ENCODE measurements at places on chromosomes 3 and 15.

GRCh38 chr3:170594528-170594927 is 8.7 kb upstream of the SLC7A14 start:
- DNase-seq: no peak

DNA sequence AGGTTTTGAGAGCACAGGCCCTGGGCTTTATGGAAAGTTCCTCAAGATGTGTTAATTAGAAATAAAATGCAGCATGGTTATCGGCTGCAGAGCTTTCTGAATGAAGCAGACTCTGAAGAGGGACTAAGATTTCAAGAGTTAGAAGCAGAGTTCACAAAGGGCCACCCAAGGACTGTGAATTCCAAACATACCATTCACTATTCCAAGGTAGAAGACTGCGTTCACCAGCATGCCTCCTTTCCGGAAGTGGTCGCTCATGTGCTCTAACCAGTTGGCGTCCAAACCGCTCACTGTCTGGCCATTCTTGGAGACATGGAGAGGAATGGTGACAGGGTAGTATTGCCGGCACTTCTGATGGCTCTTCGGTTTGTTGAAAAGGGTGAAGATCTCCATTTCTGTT is 104.9 kb downstream of the OXNAD1 start:
- DNase-seq: no peak

DNA sequence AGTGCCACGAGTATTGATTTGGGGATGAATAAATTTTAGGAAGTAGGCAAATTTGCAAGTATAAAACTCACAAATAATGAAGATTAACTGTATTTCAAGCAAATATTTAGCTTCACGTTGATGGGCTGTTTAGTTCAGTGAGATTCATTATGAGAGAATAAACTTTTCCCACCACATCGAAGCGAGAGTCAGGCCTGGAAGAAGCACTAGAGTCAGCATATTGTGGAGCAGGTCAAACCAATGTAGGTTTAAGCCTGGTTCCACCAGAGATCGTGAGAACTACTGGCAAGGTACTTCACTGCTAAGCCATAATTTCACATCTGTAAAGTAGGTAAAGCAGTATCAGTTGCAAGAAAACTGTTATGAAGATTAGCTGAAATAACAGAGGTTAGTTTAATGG is 22.3 kb downstream of the WDR49 start:
- DNase-seq: no peak

DNA sequence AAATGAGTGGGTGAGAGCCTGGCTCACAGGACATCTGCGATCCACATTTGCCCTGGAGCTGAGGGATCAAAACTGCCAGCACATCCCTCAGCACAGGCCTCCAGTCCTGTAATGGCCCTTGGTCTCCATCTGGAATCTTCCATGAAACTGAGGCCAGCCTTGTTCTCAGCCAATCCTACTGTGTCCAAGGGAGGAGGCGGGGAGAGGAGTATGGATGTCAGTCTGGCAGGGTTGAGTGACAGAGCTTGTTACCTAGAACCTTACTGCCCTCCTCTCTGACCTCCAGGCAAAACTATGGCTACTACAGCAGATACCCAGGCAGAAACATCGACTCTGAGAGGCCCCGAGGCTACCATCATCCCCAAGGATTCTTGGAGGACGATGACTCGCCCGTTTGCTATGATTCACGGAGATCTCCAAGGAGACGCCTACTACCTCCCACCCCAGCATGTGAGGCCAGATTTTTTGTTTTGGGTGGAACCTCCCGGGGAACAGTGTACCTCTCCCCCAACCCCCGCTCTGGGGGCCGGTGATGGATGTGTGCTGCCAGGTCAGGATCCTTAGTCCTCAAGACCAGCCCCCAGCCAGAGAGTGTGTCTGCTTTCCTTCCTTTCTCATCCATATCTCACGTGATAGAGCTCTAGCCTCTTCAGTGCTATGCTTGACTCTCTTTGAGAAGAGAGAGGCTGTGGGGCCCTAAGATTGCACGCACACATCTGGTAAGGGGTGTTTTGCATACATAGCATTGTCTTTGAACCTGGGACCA is 41.3 kb downstream of the CHDH start:
- no peak for DNase-seq

- DNase-seq: no peak
Observed at GRCh38 chr3:67635257-67635656, 19.2 kb downstream of the SUCLG2 start.

DNA sequence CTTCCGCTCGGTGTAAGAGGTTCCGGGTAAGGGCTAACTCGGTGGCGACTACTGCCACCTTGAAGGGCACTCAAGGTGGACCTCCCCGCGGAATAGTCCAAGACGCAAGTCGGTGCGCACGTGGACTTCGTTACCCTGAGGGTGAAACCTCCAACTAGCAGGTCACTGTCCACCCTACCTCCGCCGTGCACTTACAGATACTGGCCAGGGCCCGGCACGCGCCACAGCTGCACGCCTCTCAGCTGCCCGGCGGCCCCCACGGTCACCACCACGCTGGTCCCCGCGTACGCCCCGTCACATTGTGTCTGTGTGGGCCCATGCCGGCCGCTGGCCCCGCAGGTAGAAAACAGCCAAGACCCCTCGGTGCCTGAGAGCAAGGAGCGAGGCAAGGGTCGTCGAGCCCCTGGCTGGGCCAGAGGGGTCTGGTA is 1.1 kb downstream of the LTK start:
- DNase-seq: no peak

DNA sequence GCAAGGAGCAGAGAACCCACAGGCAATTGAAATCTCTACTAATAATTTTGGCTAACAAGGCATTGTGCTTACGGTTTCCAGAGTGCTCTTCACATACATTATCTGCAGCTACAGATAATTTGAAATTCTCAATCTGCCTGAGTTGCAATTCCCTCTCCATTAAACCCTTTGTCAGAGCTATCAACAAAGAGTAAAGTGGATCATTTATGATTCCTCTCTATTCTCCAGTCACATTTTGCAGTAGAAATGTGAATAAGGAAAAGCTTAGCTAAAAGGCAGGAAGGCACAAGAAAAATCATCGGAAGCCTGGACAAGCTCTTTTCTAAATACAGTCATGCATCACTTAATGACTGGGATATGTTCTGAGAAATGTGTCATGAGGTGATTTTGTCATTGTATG is 49.6 kb downstream of the FAM98B start:
- no peak for DNase-seq

DNA sequence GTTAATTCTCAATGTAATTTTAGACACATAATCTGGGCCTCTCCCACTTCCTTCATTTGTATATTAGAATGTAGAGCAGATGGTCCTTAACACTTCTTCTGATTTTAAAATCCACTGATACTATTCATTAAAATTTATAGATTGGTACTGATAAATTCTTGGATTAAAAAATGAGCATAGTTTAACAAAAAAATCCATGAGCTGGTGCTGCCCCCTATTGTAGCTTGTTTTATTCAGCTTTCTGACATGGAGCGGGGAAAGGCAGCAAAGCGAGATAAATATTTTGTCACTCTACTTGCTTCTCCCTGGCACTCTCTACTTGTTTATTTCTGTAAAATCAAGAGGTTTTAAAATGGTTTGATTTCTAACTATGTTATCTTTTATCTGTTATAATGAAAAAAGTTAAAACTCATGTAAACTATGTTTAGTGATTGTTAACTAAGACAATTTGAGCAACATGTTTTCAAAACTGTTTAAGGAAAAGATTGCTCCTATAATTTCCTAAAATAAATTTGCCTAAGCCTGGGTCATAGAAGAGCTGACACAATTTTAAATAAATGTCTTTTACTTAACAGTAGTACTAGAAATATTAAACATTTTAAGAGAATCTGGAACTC is 26.5 kb upstream of the PLOD2 start:
- no peak for DNase-seq

DNA sequence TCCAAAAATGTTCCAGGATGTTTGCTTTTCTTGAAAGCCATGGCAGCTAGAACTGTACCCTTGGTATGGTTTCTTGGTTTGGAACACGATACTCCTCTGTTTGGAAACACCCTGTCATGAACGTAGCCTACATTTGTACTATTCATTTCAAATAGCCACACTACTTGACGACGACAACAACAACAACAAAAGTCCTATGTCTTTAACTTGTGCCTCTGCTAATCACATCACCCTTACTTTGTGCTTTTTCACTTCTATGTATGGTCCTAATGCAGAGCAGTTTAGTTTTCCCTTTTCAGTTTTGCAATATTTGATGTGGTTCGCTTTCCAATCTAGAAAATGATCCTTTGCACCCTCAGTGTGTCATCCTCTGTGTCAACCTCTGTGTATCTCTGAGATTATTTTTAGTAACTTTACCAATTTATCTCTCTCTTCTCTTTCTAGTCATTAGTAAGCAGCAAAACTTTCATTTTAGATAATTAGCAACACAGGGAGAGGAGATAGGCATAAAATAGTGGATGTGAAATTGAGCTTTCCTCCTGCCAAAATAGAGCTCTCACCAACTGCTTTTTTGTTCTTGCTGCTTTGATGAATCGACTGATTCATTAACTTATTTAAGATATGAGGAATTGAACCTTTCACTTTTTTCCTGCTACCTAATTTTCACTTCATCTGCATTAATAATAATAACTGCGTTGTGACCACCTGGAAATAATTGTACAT is 44.1 kb upstream of the TP63 start:
- DNase-seq: no peak

DNA sequence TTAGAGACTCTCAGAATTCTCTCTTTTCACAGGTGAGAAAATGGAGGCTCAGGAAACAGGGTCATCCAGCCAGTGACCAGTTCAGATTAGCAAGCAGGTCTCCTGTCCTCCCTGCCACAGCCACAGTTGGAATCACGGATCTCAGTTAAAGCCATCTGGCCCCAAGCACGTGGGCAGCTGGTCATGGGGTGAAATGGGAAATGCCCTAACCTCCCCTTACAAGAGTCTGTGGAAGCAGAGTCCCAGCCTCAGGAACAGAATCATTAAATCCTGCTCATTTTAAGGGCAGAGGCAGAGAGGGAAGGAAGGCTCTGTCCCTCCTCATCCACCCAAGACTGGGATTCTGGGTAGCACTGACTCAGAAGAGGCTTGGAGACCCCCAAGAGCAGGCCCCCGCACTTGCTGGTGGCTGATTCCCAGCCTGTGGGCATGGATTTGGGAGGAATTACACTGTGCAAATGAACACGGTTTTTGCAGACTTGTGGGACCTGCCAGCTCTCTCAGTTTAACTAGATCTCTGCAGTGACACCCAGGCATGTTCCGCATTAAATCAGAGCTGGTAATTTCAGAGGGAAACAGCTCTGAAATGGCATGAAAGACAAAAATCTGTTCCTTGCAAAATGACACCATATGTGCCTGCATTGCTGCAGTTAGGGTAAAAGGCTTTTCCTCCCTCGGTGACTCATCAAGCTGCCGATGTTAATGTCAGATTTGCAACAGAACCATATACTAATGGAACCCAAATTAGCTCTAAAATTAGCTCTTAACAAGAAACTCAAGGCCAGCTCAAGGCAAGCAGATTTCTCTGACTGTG is 89.0 kb downstream of the BDH1 start:
- DNase-seq: no peak

DNA sequence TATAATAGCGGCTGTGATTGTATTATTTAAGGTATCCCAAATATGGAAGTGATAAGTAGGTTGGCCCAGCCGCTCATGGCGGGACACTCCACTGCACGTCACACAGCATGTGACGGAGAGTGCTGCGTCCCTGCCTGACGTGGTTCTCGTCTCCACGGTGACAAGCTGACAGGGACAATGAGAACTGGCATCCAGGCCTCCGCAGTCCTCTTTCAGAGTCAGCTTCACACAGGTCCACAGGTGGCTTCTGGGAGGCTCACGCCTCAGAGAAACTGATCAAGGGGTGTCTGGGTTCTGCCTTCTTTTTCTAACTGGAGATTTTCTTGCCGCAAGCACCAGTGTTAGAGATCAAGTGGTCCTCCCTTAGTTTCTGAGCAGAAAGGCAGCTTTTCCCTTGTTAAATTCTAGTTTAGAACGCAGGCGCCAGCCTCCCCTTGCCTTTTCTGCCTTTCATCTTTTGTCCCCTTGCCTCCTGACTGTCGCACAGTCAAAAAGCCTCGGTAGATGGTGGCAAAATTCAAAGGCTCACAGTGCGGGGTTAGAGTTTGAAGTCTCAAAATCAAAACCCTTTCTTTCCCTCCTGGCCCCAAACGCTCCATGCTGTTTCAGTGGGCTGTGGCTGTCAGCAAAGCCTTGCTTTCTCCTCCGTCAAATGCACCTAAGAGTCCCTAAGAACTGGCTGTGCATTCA is 120.9 kb downstream of the ATP10A start:
- no peak for DNase-seq

GRCh38 chr15:35723120-35723847 is 177.3 kb upstream of the DPH6 start:
- DNase-seq: no peak

DNA sequence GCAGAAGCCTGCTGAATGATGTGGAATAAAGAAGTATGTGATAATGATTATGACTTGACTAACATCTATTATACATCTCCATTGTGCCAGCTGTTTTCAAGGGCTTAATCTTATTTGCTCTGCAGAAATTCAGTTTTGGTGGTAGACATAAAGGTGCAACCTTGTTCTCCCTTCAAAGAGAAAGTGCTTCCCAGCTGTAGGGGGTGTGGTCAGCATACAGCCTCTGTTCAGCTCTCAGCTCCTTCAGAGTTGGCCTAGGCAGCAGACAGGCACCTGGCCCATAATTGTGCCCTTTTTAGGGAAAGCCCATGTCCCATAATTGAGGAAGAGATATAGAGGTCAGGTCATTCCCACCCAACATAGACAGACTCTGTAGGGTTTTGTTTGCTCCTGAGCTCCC is 104.3 kb upstream of the EOMES start:
- no peak for DNase-seq

- DNase-seq: no peak
Observed at GRCh38 chr3:18264361-18264760, 160.8 kb downstream of the SATB1 start.

- DNase-seq: no peak
Observed at GRCh38 chr15:74008901-74009300, 14.4 kb downstream of the PML start.

DNA sequence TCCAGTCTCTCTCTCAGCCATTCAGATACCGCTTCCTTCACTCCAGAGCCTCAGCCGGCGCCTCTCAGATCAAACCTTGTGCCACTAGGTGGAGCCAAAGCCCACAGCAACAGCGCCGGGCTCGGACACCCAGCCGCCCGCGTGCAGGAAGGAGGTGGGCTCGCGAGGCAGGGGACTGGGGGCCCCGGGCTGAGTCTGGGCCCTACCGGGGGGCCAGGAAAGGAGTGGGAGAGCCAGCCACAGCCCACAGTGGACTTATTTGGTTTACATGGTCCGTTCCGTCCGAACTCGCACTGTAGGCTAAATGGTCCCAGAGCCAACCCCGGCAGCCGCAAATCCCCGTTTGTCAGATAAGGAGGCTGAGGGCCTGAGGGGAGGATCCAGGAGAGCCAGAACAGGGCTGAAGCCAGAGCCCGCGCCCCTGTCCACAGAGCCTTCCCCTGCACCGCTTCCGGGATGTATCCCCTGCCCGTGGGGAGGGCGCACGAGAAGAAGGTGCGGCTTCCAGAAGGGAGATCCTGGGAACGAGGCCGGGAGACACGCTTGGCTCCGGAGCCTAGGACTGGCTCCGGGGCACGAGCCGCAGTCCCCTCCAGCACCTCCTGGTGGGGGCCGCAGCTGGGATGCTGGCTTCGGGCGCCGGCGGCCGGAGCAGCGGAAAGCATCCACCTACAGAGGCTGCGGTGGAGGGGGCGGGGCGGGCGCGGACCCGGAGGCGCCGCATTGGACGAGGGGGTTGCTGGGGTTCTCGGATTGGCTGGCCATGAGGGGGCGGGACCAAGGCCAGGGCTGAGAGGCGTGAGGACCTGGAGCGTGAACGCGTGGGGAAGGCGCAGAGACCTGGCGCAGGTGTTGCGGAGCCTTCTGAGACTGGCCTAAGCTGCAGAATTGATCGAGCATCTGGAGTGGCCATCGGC is 6.5 kb upstream of the CYP11A1 start:
- peak; percentile 96 for DNase-seq

Measured in T-cell (primary cell).